ENCODE measurements at places on chromosomes 12 and 14.

DNA sequence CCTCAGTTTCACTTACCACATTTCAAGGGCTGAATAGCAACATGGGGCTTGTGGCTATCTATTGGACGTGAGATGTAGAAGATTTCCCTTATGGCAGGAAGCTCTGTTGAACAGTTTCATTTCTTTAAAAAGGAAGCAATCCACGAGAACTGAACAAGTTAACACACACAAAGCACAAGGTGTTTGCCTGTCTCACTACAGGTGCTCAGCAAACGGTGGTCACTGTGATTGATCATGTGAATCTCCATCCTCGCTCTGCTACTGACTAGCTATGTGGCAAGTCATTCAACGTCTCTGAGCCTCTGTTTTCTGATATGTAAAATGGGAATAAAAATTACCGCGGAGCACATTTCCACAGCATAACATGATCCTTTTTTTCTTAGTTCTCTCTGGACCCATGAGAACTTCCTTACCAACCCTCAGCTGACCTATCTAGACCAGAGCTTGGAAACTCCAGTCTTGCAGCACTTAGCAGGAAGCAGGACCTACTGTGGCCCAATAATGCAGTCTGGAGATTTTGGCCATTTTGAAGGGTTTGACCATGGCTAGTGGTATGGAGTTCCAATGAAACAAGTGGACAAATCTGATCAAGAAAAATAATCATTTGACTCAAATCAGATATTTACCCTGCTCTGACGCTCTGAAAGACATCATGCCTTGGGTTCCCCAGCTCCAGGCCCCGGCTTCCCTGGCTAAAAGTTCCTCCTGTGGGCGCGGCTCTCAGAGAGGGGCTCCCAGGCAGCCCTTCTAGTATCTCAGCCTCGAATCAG, 278.8 kb downstream of the ZFP36L1 start:
- no peak for DNase-seq

GRCh38 chr14:89959853-89960445, 4.2 kb downstream of the TDP1 start:
- no peak for DNase-seq

DNA sequence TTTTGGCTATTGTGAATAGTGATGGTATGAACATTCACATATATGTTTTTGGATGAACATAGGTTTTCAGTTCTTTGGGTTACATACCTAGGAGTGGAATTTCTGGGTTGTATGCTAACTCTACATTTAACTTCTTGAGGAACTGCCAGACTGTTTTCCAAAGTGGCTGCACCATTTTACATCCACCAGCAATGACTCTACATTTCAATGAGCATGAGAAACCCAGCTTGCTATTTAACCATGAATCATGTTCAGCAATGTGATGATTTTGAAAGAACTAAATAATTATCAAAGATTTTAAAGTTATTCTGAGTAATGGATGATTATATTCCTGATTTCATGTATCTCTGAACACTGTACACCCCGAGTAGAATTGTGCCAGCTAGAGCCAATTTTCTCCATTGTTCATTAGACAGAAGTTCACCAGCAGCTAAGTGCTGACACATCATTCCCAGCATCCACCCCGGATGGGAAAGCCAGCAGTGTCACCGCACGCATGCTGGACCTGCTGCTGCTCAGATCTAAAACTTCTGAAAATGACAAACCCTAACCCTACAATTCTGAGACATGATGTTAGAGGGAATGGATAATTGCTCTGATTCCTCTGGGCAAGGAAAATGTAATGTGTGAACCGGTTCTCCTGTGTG, 13.3 kb upstream of the ANAPC5 start:
- DNase-seq, result no peak

- DNase-seq, result no peak
Observed at GRCh38 chr12:55446326-55446725, 2.5 kb downstream of the OR6C2 start.

DNA sequence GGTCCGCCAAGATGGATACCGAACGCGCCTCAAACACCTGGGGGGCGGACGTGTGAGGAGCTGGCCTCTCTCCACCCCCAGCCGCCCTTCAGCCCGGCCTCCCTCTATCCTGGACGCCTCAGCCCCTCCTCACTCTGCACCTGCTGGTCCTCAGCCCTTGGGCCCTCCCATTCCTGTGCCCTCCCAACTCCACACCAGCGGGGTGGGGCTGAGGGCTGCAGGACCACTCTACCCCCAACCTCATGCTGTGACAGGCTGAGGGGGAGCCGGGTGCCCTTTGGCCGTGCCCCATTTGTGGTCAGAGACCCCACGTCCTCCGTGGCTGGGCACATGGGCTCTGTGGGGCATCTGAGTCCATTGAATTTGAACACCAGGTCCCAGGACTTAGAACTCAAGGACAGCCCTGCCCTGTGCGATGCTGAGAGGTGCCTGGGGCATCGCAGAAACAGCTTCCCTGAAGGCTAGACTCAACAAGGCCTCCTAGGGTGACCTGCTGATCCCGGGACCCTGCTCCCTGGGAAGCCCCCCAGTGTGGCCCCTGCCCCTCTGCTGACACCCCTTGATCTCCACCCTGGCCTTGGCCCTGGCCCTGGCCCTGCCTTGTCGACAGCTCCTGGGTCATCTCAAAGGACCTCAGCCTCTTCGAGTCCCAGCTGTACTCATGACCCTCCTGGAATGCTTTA, 82.0 kb upstream of the SFSWAP start:
- no peak for DNase-seq

- DNase-seq, result no peak
Observed at GRCh38 chr14:98120831-98121464, 1151.0 kb downstream of the BCL11B start.

GRCh38 chr12:94994312-94994711, 9.2 kb downstream of the NDUFA12 start:
- DNase-seq, result peak; percentile 89

DNA sequence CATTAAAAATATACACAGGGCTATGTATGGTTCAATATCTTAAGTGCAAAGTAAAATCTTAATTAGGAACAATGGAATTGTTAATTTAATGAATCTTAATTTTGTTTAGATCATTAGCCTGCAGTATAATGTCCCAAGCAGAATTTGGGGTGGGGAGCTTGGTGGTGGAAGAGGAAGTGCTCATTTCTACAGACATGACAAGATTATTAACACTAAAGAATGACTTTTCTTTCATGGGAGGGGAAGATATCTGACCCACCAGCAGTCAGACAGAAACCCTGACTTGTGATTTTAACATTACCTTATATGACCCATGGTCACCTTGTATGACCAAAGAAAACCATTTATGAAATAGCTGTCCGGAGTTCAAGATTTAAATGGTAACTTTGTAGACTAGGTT, 41.3 kb upstream of the HIF1A start:
- DNase-seq, result no peak

GRCh38 chr12:75852143-75852542, 179.4 kb downstream of the PHLDA1 start:
- DNase-seq, result no peak

DNA sequence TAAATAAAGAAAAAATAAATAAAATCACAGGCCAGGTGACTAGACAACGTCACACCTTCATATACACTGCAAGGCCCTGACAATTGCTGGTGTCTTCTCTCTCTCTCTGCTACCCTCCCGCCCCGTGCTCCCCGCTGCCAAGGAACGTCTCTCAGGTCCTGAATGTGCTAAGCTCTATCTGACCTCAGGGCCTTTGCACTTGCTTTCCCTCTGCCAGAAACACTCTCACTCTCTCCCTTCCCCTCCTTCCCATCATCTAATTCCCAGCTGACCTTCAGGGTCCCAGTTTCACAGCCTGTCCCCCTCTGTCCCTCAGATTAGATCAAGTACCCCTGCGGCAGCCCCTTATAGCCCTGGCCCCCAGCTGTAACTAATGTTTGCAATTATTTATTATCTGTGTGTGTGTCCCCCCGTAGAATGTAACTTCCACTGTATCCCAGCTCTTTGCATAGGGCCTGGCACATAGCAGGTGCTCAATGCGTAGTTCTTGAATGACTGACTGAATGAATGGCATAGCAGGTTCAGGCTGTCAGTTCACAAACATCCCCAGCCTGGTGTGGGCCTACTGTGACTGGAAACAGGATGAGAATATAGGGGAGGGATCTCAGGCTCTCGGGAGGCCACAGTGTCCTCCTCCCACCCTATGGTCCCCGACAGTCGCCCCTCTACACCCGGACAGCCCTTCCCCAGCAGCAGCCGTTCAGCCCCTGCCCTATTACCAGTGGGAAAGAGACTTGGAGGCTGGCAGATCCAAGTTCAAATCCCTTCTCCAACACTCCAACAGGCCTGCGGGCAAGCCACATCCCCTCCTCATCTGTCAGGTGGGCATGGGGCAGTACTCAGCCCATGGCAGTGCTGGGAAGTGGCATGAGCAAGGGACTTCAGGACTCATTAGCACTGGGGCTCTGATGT, 6.6 kb downstream of the BEGAIN start:
- DNase-seq, result no peak

DNA sequence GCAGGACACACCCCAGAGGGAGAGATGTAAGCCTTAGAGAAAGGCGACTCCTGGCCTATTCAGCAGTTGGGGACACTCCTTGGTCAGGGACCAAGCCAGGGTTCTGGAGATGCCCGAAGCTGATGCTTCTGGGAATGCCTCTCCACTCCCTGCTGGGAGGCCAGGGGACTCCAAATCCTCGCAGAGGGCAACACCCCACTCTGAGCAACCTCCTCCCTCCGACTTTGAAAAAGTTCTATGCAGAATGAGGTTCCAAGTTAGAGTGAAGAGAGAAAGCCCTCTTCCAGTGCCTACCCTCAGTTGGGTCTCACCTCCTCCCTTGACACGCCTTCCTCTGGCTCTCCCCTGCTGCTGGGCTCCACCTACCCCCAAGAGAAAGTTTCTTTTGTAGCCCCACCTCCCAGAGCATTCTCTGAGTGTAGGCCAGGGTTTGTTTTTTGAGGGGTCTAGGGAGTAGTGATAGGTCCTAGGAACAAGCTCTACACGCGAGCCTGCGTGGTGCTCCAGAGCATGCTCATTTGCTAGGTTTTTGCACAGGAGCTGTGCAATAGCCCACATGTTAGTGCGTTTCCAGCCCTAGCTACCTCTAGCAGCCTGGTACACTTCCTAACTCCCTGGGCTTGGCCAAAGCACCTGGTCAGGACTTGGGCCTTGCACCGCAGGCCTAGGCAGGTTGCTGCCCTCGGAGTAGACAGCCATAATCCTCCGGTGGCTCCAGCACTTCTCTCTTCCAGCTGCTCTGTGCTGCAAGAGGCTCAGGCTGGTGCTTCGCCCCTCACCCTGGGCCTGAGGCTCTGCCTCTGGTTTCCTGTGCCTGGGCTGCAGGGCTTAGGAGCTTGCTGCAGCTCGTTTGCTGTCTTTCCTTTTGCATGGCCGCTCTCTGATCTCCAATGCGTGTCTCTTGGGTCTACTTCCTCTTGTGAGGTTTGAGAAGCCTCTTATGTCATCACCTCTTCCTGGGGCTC, 590 bp upstream of the CEBPE start:
- DNase-seq, result no peak

DNA sequence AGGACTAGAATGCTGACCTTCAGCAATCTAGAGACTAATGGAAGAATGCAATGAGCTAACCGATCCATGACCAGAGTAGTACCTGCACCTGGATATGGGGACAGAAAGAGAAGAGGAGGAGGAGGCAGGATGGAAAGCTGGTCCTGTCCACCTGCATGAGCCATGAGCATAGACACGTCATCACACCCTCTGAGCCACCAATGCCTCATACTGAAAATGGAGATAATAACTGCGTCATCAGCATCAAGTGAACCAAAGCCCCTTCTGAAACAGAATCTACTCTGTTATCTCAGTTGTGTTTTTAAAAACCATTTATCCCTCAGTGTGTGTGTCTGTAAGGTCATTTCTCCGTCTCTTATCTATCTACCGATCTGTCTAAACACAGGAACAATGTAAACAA, 327.0 kb downstream of the BCL11B start:
- DNase-seq, result no peak

DNA sequence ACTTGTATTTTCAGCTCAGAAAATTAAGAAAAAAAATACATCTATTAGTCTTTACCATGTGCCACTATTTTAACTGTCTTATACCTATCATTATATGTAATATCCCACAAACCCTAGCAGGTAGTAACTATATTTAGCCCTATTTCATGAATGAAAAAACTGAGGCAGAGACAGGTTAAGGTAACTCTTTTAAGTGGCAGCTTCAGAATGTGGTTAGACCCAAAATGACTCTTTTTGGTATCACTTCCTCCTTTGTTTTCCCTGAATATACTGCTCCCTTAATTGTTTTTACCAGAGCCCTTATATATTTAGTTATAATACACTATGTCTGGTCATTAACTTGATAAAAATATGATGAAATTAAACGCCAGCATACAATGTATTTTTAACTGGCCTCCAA, 235.6 kb upstream of the RPL10L start:
- DNase-seq, result no peak

DNA sequence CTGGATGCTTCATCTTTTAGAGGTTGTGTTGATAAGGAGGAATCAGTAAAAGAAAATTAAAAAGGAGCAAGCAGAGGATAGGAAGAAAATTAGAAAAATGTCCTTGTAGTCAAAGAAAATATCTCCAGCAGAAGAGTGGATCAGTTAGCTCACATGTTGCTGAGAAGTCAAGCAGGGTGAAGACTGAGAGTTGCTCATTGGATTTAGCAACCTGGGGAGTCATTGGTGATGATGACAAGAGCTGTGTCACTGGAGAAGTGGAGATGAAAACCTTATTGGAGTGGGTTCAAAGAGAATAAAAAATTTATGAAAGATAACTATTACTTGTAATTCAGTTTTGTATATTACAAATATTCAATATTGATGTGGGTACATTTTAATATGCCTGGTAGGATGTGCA, 9.8 kb downstream of the FRMD6 start:
- no peak for DNase-seq

DNA sequence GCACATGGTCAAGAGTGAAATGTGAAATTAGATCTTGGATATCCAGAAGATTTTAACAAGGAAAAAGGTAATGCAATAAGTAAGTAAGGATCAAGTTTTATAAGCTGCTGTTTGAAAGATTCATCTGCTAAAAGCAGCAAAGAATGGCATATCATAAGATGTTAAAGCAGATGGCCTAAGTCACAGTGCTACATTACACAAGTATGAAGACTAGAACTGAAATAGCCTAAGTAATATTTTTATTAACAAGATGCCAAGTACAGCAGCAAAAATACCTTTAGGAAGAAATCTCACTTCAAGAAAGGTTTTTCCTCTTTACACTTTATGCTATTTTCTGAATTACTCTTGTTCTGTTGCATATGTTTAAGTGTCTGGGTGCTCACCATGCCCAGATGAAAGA, 414.1 kb downstream of the MDGA2 start:
- no peak for DNase-seq

GRCh38 chr14:24231263-24232120, 675 bp downstream of the NEDD8 start:
- no peak for DNase-seq

- DNase-seq, result peak; percentile 99
Observed at GRCh38 chr14:68476212-68477109, 316.4 kb downstream of the ZFP36L1 start.

GRCh38 chr12:92143686-92144630, 1.7 kb downstream of the BTG1 start:
- peak; percentile 98 for DNase-seq

Measured in amniotic epithelial cell (primary cell).